Muscle of leg (tissue), 16 donors: ENCODE measurements at places on chromosomes 2 and 18. TPM values are rescaled to one million over a fixed set of nuclear protein-coding genes. Genes with fewer than 3 reads are reported as not detected.

DNA sequence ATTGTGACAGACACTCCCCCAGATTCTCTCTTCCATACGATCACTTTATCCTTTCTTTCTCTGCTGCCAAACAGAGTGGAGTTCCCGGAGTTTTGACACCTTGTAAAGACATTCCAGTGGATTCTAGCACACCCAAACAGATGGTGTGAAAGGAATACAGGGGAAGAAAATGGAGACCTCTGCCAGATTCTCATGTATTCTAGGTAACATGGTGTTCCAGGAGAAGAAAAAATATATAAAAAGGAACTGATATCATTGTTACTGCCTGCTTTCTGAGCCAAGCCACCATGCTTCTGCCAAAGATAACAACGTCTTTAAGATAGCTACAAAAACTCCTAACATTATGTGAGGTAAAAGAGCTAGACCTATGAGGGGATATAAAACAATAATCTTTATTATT is 136.5 kb downstream of the TXNL1 start:
- no peak for DNase-seq

Gene FBXO41
- 0.09 TPM for total RNA-seq

Gene DYSF
- total RNA-seq: 51.6 TPM

DNA sequence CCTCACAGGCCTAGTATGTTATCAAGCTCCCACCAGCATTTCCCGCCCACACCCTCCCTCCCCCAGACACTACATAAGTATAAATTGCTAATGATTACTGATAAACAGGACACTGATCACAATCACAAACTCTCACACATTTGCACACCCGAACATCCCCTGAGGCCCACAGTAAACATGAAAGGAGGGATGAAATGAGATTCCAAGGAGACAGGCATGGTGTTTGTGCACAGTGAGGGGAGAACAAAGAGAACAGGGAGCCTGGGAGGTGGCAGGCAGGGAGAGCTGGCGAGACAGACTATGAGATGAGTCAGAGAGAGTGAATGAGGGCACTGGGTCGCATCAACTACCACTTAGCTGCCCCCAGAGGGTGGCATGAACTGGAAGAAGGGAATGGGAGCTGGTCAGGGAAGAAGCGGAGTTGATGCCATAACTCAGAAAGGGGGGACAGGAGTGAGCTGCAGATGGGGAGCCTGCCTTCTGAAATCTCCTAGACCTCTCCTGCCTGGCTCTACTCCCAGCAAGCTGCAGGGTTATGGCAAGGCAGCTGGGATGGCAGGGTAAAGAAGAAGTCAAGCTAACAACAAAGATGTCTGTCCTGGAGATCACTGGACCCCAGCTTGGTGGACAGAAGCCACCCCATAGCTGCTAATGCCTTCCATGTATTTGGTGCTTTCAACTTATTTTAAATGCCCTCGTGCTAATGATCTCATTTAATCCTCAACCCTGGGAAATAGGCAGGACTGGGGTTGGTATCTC is 5.1 kb downstream of the KIF3C start:
- no peak for DNase-seq

Gene RASGRP3
- 38.3 TPM for total RNA-seq

DNA sequence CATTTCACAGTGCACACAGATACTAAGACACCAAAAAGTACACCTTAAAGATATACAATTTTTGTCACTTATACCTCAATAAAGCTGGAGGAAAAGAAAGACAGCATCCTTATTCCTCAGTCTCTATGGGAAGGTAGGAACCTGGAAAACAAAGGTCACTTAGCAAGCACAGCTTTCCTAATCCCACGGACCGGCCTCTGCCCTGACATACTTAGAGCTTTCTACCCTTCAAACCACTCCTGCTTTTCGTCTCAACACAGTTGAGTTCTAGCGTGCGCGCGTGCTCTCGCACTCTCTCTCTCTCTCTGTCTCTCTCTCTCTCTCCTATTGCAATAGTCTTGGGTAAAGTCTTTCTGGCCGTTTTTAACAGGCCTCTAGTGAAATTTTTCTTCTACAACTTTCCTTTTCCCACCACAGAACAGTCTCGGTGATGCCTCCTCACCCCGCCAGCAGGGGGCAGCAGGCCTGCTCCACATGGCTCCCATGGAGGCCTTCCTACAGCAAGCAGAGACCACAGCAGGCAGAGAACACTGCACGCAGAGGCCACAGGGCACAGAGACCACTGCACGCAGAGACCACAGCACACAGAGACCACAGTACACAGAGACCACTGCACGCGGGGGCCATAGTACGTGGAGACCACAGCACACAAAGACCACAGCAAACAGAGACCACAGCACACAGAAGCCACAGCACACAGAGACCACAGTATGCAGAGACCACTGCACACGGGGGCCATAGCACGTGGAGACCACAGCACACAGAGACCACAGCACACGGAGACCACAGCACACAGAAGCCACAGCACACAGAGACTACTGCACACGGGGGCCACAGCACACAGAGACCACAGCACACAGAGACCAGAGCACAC is 106.9 kb downstream of the FBXO15 start:
- DNase-seq: no peak

GRCh38 chr2:237691029-237691907 is 63.9 kb downstream of the LRRFIP1 start:
- no peak for DNase-seq

Gene SLC38A11
- 0.35 TPM for total RNA-seq

Gene UGT1A3
- not detected for total RNA-seq

DNA sequence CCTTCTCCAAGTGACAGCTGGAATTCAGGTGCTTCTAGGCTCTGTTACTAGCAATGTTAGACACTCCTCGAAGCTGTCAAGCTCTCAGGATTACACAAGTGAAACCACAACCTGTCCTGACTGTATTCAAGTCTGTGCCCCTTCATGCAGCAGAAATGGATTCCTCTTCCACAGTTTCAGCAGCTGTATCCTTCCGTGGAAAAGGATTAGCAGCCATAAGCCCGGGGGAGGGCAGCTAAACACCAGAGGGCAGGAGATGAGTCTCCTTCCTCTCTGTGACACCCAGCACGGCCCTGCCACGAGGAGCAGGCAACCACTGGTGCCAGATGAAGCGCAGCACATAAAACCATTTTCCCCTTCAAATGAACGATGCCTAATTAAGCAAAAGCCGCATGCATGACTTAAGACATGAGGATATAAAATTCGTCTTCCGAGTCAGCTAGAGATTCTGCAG is 1.2 kb downstream of the ST3GAL5 start:
- DNase-seq: peak; percentile 76

DNA sequence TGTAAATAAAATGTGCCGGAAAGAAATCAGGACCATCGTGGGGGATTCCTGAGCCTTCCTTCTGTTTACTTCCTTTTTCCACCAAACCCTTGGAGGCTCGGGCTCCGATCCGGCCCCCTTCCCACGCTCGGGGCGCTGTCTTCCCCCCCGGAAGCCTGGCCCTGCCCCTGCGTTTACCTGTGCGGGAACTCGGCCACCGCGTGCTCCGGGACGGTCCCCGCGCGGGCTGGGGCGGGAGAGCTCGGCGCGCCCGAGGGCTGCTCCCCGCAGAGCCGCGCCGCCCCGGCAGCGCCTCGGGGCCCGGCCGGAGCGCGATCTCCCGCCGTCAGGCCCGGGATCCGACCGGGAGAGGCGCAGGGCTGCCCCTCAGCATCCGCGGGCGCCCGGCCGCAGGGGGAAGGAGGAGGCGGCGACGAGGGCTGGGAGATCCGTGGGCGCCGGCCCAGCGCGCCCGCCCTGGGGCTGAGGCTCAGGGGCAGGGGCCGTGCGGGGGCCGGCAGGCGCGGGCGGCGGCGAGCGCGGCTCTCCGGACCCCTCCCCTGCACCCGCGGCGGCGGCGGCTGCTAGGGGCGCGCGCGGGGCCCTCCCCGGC is 435 bp downstream of the ADCY3 start:
- peak; percentile 22 for DNase-seq

DNA sequence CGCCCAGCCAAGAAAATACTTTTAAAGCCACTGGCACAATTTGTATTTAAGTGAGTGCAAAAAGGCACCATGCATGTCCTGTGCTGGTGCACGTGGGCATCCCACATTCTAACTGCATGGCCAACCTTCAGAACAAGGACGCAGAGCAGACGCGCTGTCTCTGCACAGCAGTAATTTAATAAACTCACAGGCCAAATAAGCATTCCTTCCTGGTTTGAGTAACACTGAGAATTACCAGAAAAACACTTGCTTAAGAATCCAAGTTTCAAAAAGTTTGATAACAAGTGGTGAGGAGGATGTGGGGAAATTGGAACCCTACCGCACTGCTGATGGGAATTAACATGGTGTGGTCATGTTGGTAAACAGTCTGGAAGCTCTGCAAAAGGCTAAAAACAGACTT is 38.7 kb downstream of the RPL31 start:
- DNase-seq: no peak

Gene C2orf81
- 1.4 TPM for total RNA-seq

Gene AQP12A
- not detected for total RNA-seq

GRCh38 chr2:100513650-100514049 is 43.4 kb downstream of the NMS start:
- peak; percentile 11 for DNase-seq

- peak; percentile 93 for DNase-seq
Observed at GRCh38 chr2:42754021-42754775, 9.7 kb downstream of the OXER1 start.

DNA sequence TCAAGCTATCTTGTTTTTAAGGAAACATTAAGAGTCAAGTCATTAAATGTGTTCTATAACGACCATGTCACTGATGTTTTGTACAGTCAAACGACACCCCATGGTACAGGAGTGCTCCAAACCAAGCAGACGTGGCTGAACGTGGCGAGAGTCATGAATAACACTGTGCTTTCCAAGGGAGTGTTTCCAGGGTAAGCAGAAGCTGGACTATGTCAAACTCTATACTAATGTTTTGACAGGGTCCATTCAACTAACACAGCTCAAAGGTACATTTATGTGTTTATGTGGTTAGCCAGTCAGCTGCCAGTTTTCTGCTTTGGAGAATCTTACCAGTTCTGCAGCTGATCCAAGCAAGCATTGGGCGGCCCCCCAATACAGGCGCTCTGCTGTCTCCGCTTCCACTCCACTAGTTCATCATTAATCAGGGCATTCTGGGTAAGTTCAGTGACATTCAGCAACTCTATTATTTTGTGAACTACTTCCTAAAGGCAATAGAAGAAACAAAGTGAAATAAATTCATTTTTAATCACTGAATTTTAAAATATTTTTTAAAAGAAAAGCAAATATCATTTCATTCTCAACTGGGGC is 16.4 kb downstream of the STAT1 start:
- no peak for DNase-seq

DNA sequence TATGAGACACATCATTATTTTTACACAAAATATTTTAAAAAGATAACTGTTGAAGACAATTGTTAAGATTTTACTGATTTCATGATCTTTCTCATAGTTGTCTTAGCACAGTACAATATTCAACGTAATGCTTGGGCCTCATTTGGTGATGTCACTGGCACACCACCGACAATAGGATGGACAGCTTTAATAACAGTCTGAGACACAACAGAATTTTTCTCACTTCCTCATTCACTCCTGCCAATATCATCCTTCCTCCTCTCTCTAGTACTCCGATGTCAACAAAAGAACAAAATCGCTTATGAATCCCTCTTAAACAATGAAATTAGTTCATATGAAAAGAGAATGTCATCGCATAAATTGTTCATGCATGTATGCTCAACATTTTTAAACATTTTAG is 461.9 kb upstream of the CDH7 start:
- DNase-seq: no peak

DNA sequence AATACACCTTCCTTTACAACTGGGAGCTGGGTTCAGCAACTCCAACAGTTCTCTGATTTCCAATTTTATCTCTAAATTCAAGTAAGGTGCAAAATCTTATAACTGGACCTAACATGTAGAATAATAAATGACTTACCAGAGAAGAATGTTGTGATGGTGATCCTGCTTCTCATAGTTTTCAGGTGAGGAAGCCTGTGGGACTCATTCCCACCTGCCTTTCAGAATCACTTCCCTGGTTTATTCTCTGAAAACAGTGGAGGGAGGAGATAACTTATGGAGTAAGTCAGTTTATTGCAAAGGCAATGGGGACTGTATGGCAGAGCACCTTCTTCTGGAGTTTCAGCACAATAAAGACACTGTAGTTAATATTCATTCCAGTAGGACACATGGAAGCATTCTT is 1188.2 kb upstream of the FAM98A start:
- DNase-seq: no peak

DNA sequence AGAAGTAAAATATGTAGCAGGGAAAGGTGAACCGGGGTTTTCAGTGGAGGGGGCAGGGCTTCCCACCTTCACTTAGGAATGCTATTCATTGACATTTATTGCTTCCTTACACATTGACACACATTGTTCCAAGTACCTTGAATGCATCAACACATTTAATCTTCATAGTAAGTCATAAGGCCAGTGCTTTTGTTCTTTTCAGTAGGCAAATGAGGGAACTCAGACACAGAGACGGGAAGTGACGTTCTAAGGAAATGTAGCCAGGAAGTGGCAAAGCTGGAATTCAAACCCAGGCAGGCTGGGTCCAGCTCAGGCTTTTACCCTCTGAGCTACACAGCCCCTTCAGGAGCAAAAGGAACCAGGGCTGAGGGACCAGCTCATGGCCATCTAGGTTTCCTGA is 20.7 kb downstream of the BMP10 start:
- no peak for DNase-seq

- peak; percentile 40 for DNase-seq
Observed at GRCh38 chr2:109455731-109456691, 157.8 kb downstream of the SEPTIN10 start.

DNA sequence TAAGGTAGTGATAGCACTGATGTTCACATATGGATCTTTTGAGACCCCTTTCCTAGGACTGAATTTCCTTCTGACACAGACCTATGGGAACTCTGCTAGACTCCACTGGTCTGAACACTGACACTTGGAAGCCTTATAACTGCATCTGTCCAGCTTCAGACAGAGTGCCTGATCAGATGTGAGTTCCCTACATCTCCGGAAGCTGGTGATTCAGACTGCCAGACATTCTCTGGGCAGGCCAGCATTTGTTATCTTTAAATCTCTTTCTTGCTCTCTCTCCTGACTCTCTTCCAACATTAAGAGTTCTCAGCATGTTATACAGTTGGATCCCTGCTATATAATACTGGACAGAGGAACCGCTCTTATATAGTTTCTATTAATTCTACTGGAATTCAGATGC is 408.5 kb downstream of the ZEB2 start:
- DNase-seq: peak; percentile 75

DNA sequence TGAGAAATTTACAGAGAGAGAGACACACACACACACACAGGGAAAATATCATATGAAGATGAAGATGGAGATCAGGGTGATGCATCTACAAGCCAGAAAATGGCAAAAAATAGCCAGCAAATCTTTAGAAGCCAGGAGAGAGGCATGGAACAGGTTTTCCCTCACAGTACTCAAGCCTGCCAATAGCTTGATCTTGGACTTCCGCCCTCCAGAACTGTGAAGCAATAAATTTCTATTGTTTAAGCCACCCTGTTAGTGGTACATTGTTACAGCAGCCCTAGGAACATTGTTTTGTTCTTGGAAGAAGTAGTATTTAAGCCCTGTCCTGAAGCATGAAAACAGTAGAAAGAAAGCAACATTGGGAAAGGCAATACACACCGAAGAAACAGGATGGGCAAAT is 292.0 kb upstream of the LRP1B start:
- no peak for DNase-seq
